GM19239 (cell line): ENCODE measurements at places on chromosomes 5 and 9.

DNA sequence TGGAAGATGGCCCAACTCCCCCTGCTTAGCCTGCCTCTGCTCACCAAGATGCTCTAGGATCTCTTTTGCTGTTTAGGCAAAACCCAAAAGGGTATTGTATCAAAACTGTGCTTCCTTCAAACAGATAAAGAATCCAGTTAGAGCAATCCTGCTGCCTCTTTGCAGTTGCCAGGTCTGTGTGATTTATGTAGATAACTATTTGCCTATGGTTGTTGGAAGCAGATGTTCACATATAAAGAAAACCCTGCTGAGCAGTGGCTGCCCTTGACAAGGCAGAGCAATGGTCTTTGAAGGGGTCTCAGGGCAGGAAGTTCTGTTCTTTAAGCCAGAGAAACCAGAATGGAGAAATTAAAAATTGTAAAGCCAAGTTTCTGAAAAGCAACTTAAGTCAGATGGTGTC, 68.6 kb downstream of the LRRC70 start:
- no peak for DNase-seq

- DNase-seq = no peak
Measured at GRCh38 chr5:77424921-77425320, 67.2 kb downstream of the WDR41 start.

- no peak for DNase-seq
Measured at GRCh38 chr9:18438300-18438925, 35.5 kb upstream of the ADAMTSL1 start.

DNA sequence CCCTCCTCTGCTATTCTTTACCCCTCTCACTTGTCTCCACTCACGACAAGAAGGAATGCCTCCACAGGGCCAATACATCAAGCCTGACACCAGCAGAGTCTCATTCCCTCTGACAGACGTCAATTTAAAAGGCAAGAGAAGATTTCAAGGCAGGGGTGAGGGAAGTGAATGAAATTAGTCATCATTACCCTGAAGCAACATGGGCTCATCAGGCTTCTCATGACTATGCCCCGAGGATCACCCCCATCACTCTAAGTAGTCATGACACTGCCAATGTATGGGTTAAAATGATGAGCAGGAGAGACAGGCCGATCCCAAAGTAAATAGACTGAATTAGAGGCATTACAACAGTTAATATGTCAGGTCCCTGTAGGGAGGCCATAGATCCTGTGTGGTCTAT, 504.4 kb downstream of the TLE4 start:
- DNase-seq = no peak

- no peak for DNase-seq
Measured at GRCh38 chr9:91098203-91098850, 263.4 kb downstream of the AUH start.

DNA sequence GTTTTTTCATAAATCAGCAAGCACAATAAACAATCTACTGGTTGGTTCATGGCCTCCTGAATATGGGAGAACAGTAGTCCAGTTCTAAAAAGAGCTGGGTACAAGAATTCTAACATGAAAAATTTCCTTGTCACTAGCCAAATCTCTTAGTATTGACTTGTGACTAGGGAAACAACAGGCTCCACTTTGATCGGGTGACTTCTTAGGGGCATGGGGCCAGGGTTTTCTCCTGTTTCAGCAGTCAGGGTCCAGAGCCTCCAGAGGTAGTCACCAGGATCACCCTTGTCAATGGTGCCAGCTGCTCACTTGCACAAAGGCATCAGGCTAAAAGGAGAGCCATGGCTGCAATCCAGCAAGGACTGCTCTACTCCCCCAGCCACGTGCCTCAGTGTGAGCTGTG, 38.1 kb downstream of the LPAR1 start:
- DNase-seq = no peak

GRCh38 chr5:145946112-145946861, 9.9 kb downstream of the SH3RF2 start:
- no peak for DNase-seq

DNA sequence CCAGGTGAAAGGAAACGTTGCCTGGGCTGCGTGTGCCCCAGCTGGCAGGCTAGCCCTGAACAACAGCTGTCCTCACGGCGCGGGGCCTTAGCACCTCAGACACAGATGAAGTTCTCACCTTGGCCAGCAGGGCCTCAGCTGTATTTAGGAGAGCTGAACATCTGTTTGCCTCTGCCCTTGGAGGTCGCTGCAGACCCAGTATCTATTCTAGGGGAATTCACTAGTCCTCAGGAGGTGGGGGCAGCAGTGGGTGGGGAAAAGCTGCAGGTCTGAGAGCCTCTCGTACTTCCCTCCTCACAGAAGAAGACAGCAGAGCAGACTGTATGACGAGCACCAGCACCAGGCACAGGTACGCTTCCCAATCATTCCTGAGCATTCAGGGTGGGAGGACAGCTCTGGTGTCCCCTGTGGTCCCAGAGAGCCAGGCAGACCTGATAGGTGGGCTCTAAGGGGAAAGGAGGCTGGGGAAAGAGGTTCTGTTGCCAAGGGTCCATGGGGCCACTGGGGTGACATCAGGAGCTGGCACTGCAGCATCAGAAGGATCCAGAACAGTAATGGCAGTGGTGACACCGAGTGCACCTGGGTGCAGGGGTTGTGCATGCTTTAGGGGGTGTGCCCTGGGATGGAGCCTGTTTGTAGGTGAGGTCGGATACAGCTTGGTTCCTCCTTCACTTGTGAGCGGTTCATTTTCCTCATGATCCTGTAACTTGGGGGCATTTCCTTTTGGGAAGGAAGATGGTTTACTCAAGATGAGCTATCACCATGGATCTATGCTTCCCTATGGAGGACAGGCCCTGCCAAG, 13.8 kb downstream of the CD74 start:
- DNase-seq = peak; percentile 68

DNA sequence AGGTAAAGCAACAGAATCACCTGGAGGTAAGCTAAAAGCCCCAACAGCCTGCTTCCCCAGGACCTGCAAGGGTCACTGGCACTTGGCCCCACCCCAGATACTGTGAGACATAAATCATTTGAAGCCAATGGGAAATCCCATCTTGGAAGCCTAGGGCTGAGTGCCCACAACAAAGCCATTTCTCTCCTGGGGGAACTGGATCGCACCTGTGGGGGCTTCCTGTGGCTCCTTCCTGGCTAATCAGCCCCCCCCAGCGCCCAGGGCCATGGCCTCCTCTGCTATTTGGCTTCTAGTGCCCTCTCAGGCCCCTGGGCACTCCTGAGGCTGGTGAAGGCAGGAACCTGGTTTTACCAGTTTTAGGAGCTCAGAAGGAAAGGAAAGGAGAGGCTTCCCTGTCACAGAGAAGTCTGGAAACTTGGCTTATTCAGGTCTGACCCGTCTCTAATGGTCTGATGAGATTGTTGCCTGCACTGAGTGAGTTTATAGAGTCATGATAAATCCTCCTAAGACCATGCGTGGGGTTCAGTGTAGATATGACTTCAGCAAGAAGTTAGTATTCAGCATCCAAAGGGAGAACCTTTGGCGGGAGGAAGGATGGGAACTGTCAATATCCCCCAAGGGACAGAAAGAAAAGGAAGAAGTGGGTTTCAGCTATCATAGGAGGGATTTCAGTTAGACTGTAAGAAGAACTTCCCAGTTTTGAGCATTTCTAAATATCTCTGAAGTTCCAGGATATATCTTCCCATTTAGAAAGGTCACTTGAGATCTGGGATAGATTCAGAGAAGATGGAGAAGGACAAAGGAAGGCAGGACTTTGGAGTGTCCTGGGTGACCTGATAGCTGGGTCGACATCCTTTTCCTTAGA, 1.2 kb downstream of the KCNMB1 start:
- DNase-seq = no peak

DNA sequence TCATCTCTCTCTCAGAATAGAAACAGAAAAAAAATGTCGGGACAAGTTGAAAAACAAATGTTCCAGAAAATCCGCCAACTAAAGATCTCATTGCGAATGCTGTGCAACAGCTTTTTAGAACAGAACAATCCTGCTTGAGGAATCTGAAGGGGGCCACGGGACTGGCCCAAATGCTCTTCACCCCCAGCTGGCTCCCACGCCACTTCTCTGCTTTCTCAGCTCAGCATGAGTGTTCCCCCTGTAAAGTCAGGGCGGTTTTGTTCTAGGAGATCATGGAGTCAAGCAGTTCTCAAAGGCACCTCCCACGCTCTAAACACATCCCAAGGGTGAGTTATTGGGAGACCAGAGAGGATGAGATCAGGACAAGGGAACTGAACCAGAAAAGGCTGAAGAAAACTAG, 31.5 kb downstream of the DIRAS2 start:
- no peak for DNase-seq

- no peak for DNase-seq
Measured at GRCh38 chr5:13566871-13567339, 377.6 kb downstream of the DNAH5 start.

DNA sequence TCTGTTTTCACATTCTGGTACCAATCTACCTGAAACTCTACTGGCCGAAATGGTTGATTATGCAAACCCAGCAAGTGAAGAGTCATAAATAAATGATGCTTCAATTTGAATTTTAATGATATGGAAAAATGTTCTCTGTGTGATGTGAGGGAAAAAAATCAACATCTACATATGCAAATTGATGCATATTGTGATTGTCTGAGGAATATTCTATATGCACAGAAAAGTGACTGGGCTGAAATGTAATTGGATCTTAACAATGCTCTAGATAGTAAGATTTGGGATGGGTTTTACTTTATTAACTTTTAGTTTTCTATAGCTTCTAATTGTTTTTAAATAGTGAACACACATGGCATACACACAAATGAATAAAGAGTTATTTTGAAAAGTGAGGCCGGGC, 25.0 kb upstream of the SLC9A3 start:
- no peak for DNase-seq

- no peak for DNase-seq
Measured at GRCh38 chr9:106307670-106308069, 555.3 kb upstream of the ZNF462 start.

DNA sequence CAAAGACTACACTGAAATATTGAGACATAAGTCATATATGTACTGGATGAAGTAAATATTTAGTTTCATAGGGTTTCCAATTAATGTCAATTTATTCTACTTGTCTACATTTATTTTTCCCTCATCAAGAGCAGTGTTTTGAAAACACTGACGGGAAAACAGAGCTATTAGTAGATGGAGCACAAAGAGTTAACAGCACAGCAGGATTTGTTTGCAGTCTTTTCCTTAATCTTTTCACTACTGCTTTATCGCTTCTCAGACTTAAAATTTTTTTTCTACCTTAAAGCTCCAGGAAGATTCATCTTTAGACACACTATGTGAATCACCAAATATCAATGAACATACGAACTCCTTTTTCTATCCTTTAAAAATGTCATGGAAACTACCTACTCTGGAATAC, 25.6 kb downstream of the PGGT1B start:
- DNase-seq = no peak

DNA sequence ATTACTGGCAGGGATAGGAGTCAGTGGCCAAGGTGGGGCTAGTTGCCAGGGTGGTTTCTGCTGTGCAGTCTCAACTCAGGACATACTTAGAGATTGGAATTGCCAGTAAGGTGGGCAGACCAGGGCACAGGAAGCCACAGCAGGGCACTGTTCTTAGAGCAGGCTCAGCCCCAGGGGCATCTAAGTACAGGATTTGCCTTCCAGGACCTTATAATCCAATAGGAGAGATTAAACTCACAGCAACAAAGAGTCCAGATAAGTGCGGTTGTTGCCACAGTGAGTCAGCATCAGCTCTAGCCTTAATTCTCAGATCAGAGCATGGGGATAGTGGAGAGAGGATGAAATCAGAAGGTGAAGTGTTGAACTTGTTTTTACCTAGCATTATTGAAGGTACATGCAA, 265.8 kb upstream of the TRPC7 start:
- no peak for DNase-seq

DNA sequence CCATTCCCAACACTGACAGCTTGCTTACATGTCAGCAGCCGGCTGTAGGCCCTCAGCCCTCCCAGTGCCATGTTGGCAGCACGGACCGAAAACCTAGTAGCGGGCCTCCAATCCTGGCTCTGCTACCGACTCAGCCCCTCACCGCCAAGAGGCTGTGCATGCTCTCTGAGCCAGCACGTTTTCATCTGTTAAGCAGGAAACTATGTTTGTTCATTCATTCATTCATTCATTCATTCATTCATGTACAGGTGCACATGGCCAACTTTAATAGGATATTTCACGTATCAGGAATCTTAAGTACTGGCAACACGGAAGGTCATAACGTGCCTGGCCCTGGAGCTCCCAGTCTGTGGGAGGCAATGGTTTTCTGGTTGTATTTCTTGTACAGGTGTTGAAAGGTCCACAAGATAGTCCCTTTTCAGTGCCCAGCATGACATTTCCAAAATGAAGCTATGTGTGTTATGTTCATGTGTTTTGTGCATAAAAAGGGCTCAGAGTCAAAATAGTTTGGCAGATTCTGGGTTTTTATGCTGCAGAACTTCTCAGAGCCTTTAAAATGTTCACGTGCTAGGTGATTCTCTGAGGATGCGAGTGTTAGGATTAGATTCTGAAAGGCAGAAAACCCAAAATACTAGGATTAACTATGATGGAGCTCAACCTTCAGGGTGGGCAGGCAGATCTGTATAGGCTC, 17.7 kb downstream of the SUSD3 start:
- DNase-seq = no peak
